Ovary (tissue), 10 donors: ENCODE measurements at places on chromosomes 11 and 22. TPM values are rescaled to one million over a fixed set of nuclear protein-coding genes. Genes with fewer than 3 reads are reported as not detected.

CCDC87 gene
- polyA plus RNA-seq, result 0.20 TPM

- DNase-seq, result no peak
These were observed 3.1 kb downstream of the DEAF1 start for GRCh38 chr11:691710-692590.

DNA sequence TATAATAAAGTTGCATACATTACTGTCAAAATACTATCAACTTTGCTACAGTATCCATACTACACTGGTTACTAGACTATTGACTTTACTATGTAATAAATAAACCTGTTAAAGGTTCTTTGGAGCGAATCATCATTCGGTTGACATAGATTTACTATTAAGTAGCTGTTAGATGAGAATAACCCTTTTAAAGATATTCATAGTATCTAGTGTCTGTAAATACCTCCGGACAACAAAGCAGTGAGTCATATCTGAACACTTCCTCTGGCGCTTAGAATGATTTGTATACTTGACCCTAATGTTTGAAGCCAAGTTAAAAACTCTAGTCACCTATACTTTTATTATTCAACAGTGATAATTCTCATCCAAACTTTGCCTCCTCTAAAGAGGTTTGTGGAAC lies 84.7 kb downstream of the MSANTD4 start:
- no peak for DNase-seq

DNA sequence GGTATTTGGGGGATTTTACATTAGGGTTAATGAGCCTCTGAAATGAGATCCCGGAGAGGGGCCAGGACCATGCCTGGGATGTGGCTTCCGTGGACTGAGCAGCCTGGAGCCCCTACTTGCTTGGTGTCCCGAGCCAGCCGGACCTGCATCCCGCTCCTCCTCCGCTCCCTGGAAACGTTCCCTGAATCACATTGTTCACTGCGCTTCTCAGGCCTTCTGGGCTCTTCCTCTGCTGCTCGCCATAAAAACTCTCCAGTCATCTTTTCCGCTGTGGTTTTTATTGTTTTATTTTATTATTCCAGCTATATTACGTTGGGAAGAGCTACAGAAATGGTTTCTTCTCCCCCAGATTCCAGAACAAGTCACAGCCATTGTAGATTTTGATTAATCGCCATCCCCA lies 13.3 kb upstream of the KCNQ1OT1 start:
- DNase-seq, result no peak

- no peak for DNase-seq
These were observed 2.1 kb downstream of the GLYATL1B start for GRCh38 chr11:59088162-59088561.
